WTC11 (cell line): ENCODE measurements at places on chromosomes 11 and 22.

DNA sequence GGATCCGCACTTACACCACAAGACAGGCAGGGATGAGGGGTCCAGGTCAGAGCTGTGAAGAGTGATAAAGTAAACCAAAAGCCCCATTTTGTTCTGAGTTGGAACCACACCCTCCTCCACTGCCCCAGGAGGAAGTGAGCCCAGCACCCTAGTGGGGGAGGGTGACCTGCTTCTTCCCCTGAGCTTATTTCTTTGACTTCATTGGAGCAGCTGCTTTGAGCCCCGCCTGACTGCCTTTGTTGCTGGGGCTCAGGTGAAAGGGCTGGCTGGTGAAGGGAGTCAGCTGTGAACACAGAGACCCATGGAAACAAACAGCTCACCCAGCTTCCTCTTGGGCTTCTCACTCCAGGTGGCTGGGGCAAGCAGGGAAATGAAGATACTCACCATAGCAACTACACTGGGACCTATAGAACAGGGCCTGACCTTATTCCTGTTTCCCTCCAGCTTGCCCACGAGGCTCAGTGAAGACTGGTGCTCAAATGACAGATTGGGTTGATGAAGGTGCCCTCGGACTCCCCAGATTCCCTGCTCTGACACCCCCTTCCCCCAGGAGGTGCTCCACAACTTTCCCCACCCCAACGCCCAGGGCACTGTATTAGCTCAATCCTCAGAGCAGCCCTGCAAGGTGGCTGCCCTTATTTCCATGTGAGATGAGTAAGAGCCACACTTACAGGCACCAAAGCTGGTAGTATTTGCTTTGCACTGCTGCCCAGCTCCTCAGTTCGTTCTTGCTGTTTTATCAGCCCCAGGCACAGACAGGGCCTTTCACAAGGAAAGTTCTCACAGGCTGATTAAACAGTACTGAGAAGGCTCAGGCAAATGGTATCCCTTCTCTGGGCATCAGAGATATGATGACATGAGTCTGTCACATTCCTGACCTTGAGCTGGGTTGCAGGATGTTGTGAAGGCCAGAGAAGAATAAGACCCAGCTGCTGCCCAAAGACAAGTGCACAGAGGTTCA, 2.4 kb downstream of the UCP2 start:
- H3K36me3 ChIP-seq: peaks cover 51% of the 10 kb centered on the region
- H3K27me3 ChIP-seq: peaks cover 6% of the 10 kb centered on the region
- peak overlapping the region; percentile 84 for H3K27ac ChIP-seq
- H3K4me3 ChIP-seq: peak overlapping the region; percentile 94
- peaks cover 32% of the 10 kb centered on the region for H3K4me1 ChIP-seq

GRCh38 chr11:20112291-20113148, 47.8 kb downstream of the DBX1 start:
- DNase-seq: no peak
- H3K27ac ChIP-seq: peak overlapping the region; percentile 46; the same call in 1 of the 2 replicates
- H3K4me3 ChIP-seq: no peak overlapping the region
- H3K4me1 ChIP-seq: no peaks in the 10 kb centered on the region; the same call in 1 of the 2 replicates
- peaks cover 37% of the 10 kb centered on the region for H3K36me3 ChIP-seq
- no peaks in the 10 kb centered on the region for H3K27me3 ChIP-seq

DNA sequence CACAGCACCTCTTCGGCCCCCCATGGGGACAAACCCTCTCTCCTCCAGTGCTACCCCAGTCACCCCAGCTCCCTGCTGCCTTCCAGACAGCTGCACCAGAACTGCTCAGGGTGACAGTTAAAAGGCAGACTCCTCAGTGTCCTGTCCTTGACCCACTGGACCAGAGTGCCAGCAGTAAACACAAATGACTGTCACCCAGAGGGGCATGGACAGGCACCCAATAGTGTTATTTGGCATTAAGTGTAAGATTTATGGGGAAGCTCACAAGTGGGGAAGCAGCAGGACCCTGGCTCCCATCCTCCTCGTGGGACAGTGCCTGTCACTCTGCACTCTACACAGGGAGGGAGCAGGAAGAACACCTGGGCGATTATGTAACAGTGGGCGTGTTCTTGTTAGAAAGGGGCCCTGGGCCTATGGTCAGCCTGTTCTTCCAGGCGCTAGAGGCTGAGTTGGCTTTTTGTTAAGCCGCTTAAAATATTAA, 5.0 kb downstream of the RPS19BP1 start:
- peaks cover 68% of the 10 kb centered on the region for H3K4me1 ChIP-seq
- H3K27me3 ChIP-seq: no peaks in the 10 kb centered on the region
- no peak for DNase-seq
- H3K36me3 ChIP-seq: peaks cover 38% of the 10 kb centered on the region
- H3K27ac ChIP-seq: peak overlapping the region; percentile 44; the same call in 1 of the 2 replicates

DNA sequence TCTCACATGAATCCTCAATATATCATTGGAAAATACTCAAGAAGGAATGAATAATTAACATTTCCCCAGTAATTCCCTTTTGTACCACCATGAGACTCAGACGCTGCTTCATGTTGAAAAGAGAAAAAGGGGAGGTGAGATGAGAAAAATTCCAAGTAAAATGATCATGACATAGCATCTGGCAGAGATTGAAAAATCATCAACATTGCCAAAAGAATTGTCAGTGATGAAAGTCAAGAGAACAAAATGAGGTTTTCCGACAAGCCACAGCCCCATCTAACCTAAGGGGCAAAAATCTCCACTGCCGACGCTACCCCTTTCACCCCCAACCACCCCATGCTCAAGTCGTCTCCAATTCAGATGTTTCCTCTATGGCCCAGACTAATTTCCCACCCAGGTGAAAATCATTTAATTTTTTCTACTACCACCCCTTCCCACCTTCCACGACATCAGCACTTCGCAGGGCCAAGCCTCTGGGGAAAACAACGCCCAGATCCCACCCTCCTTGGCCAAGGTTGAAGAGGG, 1.2 kb downstream of the RAB6A start:
- H3K36me3 ChIP-seq: peaks cover 4% of the 10 kb centered on the region; the same call in 1 of the 2 replicates
- peaks cover 28% of the 10 kb centered on the region for H3K4me1 ChIP-seq
- peak overlapping the region; percentile 74 for H3K27ac ChIP-seq
- H3K4me3 ChIP-seq: peak overlapping the region; percentile 95
- no peaks in the 10 kb centered on the region for H3K27me3 ChIP-seq

GRCh38 chr11:17596711-17597110, 49.7 kb downstream of the OTOG start:
- H3K36me3 ChIP-seq: peaks cover 11% of the 10 kb centered on the region; the same call in 1 of the 2 replicates
- peaks cover 11% of the 10 kb centered on the region for H3K27me3 ChIP-seq
- no peak overlapping the region for H3K4me3 ChIP-seq

DNA sequence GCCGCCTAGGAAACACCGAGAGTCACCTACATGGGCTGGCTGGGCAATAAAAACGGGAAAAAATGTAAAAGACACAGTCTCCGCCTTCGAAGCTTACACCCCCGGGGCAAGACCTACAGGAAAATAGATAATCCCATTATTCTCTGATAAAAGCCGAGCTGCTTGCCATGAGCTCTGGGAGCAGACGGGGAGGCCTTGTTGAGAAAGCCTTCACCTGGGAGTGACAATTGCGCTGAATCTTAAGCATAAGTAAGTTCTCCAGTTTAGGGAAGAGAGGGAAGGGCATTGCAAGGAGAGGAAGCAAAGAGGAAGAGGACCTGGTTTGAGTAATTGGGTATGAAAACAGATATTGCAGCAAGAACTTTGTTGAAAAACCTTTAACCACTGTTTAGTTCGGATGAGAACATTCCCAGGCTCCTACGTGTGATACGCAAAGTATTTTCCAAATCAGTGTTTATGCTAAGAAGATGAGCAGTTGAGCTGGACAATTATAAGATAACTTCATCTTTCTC, 813 bp upstream of the BTBD10 start:
- H3K36me3 ChIP-seq: no peaks in the 10 kb centered on the region
- no peak for DNase-seq
- H3K27ac ChIP-seq: no peak overlapping the region

DNA sequence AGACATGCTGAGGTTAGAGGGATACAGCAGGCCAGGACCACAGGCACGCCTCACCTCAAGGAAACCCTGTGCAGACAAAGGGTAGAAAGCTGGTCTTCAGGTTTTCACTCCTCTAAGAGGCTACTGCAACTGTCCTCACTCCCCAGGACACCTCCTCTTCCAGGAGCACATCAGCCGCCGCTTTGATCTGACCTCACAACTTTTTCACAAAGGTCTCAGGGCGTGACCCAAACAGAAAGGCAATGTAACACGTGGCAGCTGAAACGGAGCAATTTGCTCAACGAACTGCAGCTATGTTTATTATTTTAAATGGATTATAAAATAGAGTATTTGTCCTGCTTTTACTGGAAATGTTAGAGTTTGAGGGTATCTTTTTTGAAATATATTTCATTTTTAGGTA, 46.1 kb downstream of the LARGE1 start:
- H3K27ac ChIP-seq: 0 out of 2 replicates have a peak overlapping the region, but pooled peaks have one; percentile 14
- H3K4me1 ChIP-seq: peaks cover 76% of the 10 kb centered on the region
- no peaks in the 10 kb centered on the region for H3K27me3 ChIP-seq
- DNase-seq: no peak
- H3K4me3 ChIP-seq: no peak overlapping the region

DNA sequence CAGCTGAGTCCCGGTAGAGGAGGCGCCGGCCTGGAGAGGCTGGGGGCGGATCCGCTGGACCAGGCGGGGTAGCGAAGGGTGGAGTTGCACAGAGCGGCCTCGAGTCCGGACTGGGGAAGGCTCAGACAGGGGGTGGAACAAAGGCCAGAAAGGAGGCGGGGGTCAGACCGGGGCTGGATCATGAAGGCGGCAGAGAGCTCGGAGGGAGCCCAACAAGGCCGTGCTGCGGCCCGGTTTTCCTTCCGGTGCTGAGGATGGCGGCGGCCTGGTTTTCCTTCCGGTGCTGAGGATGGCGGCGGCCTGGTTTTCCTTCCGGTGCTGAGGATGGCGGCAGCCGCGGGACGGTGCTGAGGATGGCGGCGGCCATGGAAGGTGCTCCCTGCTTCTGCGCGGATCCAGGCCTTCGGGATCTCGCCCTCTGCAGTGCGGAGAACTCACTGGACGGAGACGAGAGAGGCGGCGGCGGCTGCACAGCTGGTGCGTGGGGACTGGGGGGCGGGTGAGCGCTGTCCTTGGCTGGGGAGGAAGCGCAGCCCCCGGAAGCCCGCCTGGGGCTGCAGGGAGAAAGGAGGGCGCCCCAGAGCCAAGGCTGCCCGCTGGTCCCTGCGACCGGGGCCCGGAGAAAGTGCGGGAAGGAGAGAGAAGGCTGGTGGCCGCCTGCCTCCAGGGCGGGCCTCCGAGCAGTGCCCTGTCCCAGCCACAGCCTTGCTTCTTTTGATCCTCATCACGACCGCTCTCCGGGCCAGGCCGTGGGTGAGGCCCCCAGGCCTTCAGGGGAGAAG, 350.4 kb upstream of the B3GAT1 start:
- H3K36me3 ChIP-seq: no peaks in the 10 kb centered on the region
- H3K4me3 ChIP-seq: no peak overlapping the region
- peaks cover 2% of the 10 kb centered on the region; the same call in 1 of the 2 replicates for H3K27me3 ChIP-seq
- peaks cover 4% of the 10 kb centered on the region; the same call in 1 of the 2 replicates for H3K4me1 ChIP-seq

GRCh38 chr11:132475026-132475425, 1057.3 kb downstream of the OPCML start:
- no peaks in the 10 kb centered on the region for H3K36me3 ChIP-seq
- H3K27ac ChIP-seq: no peak overlapping the region
- no peak overlapping the region for H3K4me3 ChIP-seq
- peaks cover 12% of the 10 kb centered on the region for H3K4me1 ChIP-seq
- no peak for DNase-seq

- H3K27ac ChIP-seq: no peak overlapping the region
- no peaks in the 10 kb centered on the region for H3K27me3 ChIP-seq
- H3K4me3 ChIP-seq: no peak overlapping the region
- no peaks in the 10 kb centered on the region; the same call in 1 of the 2 replicates for H3K36me3 ChIP-seq
- no peak for DNase-seq
These were observed 3.0 kb downstream of the C11orf52 start for GRCh38 chr11:111921541-111922230.

DNA sequence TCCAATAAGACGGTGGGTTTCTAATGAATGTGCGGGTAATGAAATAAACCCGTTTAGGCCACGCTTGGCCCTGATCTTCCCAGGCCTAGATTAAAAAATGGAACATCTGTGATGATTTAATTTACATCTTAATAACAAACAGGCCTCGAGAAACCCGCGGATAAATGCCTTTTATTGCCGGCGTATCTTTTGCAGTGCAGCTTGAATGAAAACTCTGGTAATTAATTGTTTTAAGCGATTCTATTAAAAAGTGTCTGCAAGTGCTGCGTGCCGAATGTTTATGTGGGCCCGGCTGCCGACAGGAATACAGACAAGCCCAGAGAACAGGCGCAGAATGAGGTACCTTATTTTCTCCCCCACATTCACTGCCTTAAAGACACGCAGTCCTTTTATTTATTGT, 420.7 kb downstream of the MN1 start:
- H3K4me1 ChIP-seq: peaks cover 16% of the 10 kb centered on the region
- no peaks in the 10 kb centered on the region for H3K27me3 ChIP-seq
- no peak overlapping the region for H3K4me3 ChIP-seq
- DNase-seq: no peak
